ENCODE measurements at places on chromosomes 13 and 19.

DNA sequence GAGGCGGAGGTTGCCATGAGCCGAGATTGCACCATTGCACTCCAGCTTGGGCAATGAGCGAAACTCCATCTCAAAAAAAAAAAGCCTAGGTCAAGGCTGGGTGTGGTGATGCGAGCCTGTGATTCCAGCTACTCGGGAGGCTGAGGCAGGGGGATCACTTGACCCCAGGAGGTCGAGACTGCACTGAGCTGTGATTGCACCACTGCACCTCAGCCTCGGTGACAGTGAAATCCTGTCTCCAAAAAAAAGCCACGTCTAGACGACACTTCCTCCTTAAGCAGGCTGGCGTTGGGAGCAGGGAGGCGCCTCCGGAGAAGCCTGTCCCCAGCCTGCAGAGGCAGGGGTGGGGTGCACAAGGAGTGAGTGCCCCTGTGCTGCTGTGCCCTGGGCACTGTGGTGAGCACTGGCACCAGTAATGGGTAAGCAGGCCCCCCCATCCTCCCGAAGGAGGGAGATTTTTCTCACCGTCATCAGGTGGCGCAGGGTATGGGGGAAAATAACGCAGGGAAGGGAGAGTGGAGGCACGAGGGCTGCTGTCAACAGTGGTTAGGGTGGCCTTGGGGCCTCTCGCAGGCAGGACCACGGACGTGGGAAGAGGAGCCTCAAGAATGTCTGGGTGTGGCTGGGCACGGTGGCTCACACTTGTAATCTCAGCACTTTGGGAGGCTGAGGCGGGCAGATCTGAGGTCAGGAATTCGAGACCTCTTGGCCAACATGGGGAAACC lies 706 bp downstream of the P2RY11 start:
- DNase-seq: no peak

DNA sequence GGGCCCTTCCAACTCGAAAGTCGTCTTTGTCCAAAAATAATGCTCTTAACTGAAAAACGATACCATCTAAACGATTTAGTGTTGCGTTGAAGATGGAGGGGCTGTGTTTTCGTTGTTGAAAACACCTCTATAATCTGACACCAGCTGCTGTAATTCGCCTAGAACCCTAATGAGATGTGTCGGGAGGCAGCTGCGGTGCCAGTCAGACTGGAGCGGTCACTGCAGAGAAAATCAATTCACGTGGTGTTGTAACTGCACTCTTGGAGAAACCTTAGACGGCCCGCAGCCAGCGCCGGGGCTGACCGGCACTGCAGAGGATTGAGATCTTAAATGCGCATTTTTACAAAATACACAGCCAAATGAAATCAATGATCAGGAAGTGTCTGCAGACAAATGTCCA lies 339.1 kb downstream of the ZNF536 start:
- no peak for DNase-seq

GRCh38 chr13:63636316-63636993 lies 2220.8 kb upstream of the PCDH20 start:
- DNase-seq: no peak

GRCh38 chr13:79654520-79654919 lies 173.6 kb downstream of the NDFIP2 start:
- no peak for DNase-seq

- no peak for DNase-seq
Observed at GRCh38 chr13:32837307-32837972, 178.8 kb upstream of the KL start.

DNA sequence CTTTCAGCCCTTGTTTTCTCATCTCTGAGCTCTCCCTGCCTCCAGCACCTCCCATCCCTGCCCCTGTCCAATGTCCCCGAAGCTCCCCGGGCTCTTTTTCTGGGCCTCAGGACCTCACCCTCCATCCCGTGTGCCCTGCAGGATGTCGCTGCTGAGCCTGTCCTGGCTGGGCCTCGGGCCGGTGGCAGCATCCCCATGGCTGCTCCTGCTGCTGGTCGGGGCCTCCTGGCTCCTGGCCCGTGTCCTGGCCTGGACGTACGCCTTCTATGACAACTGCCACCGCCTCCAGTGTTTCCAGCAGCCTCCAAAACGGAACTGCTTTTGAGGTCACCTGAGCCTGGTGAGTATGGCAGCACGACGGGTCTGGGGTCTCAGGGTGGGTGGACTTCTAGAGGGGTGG lies 51.1 kb upstream of the CYP4F8 start:
- DNase-seq: no peak

DNA sequence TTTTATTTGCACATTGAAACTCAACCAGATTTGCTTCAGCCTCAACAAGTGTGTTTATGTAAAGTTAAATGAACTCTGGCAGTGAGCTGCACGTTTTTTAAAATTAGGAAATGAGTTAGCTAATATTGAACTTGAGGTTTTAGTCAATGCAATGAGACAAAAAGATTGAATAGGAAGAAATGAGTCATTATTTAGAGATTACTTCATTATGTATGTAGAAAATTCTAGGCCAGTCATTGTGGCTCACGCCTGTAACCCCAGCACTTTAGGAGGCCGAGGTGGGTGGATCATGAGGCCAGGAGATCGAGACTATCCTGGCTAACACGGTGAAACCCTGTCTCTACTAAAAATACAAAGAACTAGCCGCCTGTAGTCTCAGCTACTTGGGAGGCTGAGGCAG lies 22.8 kb upstream of the CD70 start:
- no peak for DNase-seq
